ENCODE measurements at places on chromosomes 5 and 9. TPM values are rescaled to one million over a fixed set of nuclear protein-coding genes. Genes with fewer than 3 reads are reported as not detected.

Gene ZNF300
- 5.6 TPM for total RNA-seq

Gene NIM1K
- 0.58 TPM for total RNA-seq

Gene PRXL2C
- total RNA-seq = 16.6 TPM

Gene GLRA1
- not detected for total RNA-seq

Gene CCDC183
- total RNA-seq = under 0.01 TPM

Gene PLPPR1
- not detected for total RNA-seq

Gene EQTN
- total RNA-seq = not detected

Gene LHX3
- total RNA-seq = not detected

Gene MPDZ
- total RNA-seq = 86.0 TPM

Gene CTXN3
- total RNA-seq = not detected

Gene RLN1
- total RNA-seq = not detected

Gene NREP
- total RNA-seq = 158 TPM

Gene HCN1
- total RNA-seq = not detected

Gene ACOT12
- total RNA-seq = under 0.01 TPM

Gene RABGAP1
- total RNA-seq = 21.3 TPM

Gene SLC35D2
- 13.4 TPM for total RNA-seq

Gene CFAP77
- not detected for total RNA-seq

Gene CRB2
- total RNA-seq = not detected

Gene KIF4B
- total RNA-seq = not detected

Gene SLC46A2
- total RNA-seq = not detected

Gene NOXA1
- total RNA-seq = not detected

Gene SLC44A1
- total RNA-seq = 105 TPM

Gene FOXD4L5
- under 0.01 TPM for total RNA-seq

Gene NPR2
- 18.3 TPM for total RNA-seq

Gene MARCHF6
- 69.9 TPM for total RNA-seq

Gene ARHGEF39
- 3.6 TPM for total RNA-seq

Gene HSD17B3
- not detected for total RNA-seq

Gene REEP2
- total RNA-seq = 7.5 TPM

Gene ZFYVE16
- total RNA-seq = 32.7 TPM

Gene HAVCR1
- total RNA-seq = 0.56 TPM

Gene IFNK
- total RNA-seq = not detected

Gene TMEM171
- total RNA-seq = 5.6 TPM

Gene EDIL3
- total RNA-seq = 246 TPM

Gene DDX4
- 0.28 TPM for total RNA-seq

Gene SPINK4
- total RNA-seq = not detected

Gene IFNA13
- total RNA-seq = not detected

Gene SOX30
- total RNA-seq = not detected

Gene GRIA1
- 0.19 TPM for total RNA-seq

Gene CARD6
- 23.7 TPM for total RNA-seq

Gene FIBCD1
- total RNA-seq = 3.3 TPM

Gene SLC36A1
- 5.1 TPM for total RNA-seq

Gene GBGT1
- total RNA-seq = 3.3 TPM

Gene PHF24
- 0.28 TPM for total RNA-seq

Gene HOMER1
- 11.3 TPM for total RNA-seq

Gene SQSTM1
- total RNA-seq = 857 TPM

Gene AQP7
- not detected for total RNA-seq

Gene CMBL
- 7.7 TPM for total RNA-seq

Gene SH2D3C
- 0.19 TPM for total RNA-seq

Gene FAT2
- under 0.01 TPM for total RNA-seq

Gene PITX1
- 0.38 TPM for total RNA-seq

Gene PTPN3
- total RNA-seq = 2.3 TPM

Gene CATSPER3
- total RNA-seq = not detected

Gene CLIC3
- 0.56 TPM for total RNA-seq

Gene GRM6
- total RNA-seq = not detected

Gene STOML2
- total RNA-seq = 144 TPM

Gene PCDHB7
- total RNA-seq = 1.1 TPM

All from regular cardiac myocyte (primary cell).